ENCODE measurements at places on chromosomes 2 and 18.

GRCh38 chr18:61706276-61706915 is 186.4 kb downstream of the RNF152 start:
- DNase-seq: no peak

GRCh38 chr2:75570948-75571729 is 10.4 kb upstream of the EVA1A start:
- no peak for DNase-seq

DNA sequence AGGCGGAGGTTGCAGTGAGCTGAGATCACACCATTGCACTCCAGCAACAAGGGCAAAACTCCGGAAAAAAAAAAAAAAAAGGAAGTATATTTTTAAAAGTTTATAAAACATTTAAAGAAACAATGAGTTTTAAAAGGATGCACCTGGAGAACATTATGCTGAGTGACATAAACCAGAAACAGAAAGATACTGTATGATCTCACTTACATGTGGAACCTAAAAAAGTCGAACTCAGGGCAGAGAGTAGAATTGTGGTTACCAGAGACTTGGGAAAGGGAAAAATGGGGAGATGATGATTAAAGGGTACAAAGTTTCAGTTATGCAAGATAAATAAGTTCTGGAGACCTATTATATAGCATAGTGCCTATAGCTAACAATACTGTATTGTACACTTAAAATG is 52.8 kb upstream of the RTN4 start:
- DNase-seq: no peak

DNA sequence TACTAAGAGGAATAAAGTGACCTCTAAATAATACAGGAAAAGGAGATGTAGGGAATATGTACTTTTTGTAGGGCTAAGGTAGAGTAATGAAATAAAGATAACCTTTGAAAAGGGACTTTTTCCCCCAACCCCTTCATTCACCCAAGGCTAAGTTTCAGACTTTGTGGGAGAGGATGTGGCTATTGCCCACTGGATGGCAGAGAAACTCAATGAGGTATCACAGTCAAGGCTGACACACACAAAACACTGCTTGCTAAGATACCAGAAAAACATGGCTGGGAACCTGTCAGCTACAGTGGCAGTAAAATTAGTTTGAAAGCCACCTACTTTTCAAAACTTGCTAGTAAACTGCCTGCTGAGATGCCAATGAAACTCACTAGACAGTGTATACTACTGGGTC is 158.8 kb upstream of the WDSUB1 start:
- no peak for DNase-seq

DNA sequence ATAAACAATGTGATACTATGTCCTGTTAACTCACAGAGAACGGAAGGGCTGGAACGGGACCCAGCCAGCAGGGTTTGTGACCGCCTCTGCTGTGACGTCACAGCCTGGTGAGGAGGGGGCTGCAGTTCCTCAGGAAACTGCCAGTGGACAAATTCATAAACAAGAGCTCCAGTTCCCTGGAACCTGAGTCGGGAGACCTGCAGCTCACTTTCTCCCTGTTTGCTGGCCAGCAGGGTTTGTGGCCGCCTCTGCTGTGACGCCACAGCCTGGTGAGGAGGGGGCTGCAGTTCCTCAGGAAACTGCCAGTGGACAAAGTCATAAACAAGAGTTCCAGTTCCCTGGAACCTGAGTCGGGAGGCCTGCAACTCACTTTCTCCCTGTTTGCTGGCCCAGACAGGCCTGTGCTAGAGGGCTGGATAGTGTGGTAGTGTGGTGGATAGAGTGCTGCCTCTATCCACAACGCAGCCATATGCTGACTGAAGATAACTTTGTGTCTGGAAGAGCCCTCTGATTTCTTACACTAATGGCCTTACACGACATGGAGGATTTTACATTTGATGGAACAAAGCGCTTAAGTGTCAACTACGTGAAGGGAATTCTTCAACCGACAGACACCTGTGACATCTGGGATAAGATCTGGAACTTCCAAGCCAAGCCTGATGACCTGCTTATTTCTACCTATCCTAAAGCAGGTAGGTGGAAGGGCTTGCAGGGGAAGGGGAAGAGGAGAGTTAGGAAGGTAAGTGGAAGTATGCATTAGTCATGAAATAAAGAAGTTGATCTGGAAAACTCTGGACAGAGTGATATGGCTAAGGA is at the start of gene SULT1C4:
Gene SULT1C4 (plus strand): TSS at position 140 of the 816 bp plus-strand sequence. CDS start 384 bp downstream, at position 524.
- DNase-seq: no peak

- DNase-seq: no peak
These were observed 19.9 kb downstream of the TRAPPC12 start for GRCh38 chr2:3399381-3399780.

GRCh38 chr2:68850524-68850923 is 20.7 kb downstream of the BMP10 start:
- no peak for DNase-seq

GRCh38 chr2:229081411-229081810 is 189.7 kb downstream of the PID1 start:
- DNase-seq: no peak

DNA sequence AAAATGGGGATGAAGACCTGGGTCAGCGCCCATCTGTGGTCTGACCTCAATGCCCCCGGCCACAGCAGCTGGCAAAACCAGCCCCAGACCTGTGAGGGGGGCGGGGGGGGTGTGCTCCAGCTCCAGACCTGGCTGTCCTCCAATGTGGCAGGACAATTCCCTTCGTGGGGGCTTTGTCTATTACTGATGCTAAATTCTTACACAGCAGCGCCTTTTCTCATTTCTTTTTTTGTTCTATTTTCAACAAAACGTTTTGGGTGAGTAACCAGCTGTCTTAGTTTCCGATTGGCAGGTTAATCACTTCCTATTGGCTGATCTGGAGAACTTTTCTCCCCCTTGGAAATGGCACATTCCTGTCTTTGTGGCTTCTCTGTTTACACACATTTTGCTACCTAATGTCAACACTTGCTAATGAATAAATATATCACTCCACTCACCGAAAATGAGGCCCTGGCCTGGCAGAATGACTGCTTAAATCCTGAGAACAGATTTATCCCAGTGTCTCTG is 4.4 kb downstream of the SMAD7 start:
- peak; percentile 87 for DNase-seq

DNA sequence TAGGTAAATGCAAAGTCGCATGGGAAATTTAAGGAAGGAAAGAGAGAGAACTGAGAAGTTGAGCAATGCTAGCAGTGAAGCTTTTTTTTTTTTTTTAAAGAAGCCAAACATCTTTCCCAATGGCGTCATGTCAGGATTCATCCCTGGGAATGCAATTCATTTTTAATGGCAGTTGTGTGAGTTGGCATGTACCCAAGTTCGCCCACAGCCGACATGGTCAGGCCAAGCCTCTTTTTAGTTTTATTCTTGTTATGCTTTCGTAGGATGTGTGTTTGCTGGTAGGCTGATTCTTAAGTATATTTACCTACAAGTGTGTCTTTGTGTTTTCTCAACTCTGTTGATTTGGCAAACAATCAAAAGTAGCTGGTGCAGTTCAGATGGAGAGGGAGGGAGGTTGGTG is 127.6 kb upstream of the ITGA6 start:
- peak; percentile 92 for DNase-seq
